Chondrocyte (in vitro differentiated cells): ENCODE measurements at places on chromosomes 5 and 9. TPM values are rescaled to one million over a fixed set of nuclear protein-coding genes. Genes with fewer than 3 reads are reported as not detected.

SLC45A2 gene
- 0.12 to 0.51 TPM in 2 of 3 replicates, not detected in the other for total RNA-seq

GRCh38 chr9:3012245-3012644, 168.3 kb upstream of the PUM3 start:
- no peak overlapping the region for H3K4me3 ChIP-seq
- no peak for DNase-seq
- H3K36me3 ChIP-seq: no peaks in the 10 kb centered on the region
- peaks cover under 1% of the 10 kb centered on the region for H3K4me1 ChIP-seq
- H3K27me3 ChIP-seq: no peaks in the 10 kb centered on the region
- H3K27ac ChIP-seq: no peak overlapping the region

NXNL2 gene
- 0.36 to 0.70 TPM (median 0.50 TPM) in 3 replicates for total RNA-seq

GRCh38 chr5:52988335-52989024, 672 bp upstream of the ITGA2 start:
- peaks cover 18% of the 10 kb centered on the region for H3K4me1 ChIP-seq
- H3K4me3 ChIP-seq: peak overlapping the region; percentile 61
- peaks cover 1% of the 10 kb centered on the region for H3K36me3 ChIP-seq
- no peak for DNase-seq
- H3K27ac ChIP-seq: no peak overlapping the region

- H3K27ac ChIP-seq: peak overlapping the region; percentile 74
- no peaks in the 10 kb centered on the region for H3K27me3 ChIP-seq
- DNase-seq: no peak
- peaks cover 8% of the 10 kb centered on the region for H3K36me3 ChIP-seq
- no peak overlapping the region for H3K4me3 ChIP-seq
Measured at GRCh38 chr9:15697446-15697851, 144.6 kb downstream of the CCDC171 start.

DNA sequence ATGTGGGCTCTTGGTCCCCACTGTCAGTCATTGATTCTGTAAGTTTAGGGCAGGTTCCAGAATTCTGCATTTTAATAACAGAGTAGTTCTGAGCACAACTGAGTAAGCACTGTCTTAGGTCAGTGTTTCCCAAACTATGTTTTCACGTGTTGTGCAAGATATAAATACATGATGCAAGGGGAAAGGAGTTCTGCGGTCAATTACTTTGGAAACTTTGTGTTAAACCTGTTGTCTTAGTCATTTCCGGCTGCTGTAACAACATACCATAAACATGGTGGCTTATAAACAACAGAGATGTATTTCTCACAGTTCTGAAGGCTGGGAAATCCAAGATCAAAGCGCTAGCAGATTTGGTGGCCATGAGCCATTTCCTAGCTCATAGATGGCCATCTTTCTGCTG, 69.8 kb downstream of the EQTN start:
- H3K27ac ChIP-seq: no peak overlapping the region
- H3K27me3 ChIP-seq: peaks cover 10% of the 10 kb centered on the region
- H3K36me3 ChIP-seq: peaks cover 24% of the 10 kb centered on the region
- no peak for DNase-seq

- peaks cover 11% of the 10 kb centered on the region for H3K36me3 ChIP-seq
- H3K27ac ChIP-seq: no peak overlapping the region
- peaks cover 8% of the 10 kb centered on the region for H3K4me1 ChIP-seq
- no peak overlapping the region for H3K4me3 ChIP-seq
Measured at GRCh38 chr5:643811-644271, 31.7 kb downstream of the CEP72 start.

NEURL1B gene
- total RNA-seq: 1.2 to 5.4 TPM (median 4.9 TPM) in 3 replicates
